Stimulated activated CD4-positive, alpha-beta T cell treated with anti-CD3 and anti-CD28 coated beads, Interleukin-1b, Interleukin-23, amount 100 ng/mL, for 4 hours (primary cell): ENCODE measurements at places on chromosomes 3 and 15.

GRCh38 chr3:32109256-32109655 is 2.8 kb downstream of the GPD1L start:
- DNase-seq: no peak

GRCh38 chr3:183392186-183393034 is 36.0 kb downstream of the MCF2L2 start:
- no peak for DNase-seq

GRCh38 chr3:12875857-12876836 is 34.8 kb upstream of the RPL32 start:
- DNase-seq: no peak

- no peak for DNase-seq
Observed at GRCh38 chr3:30026851-30027250, 579.5 kb upstream of the TGFBR2 start.

- no peak for DNase-seq
Observed at GRCh38 chr3:162073422-162073975, 576.9 kb downstream of the OTOL1 start.

GRCh38 chr3:52249683-52250082 is 4.1 kb downstream of the PPM1M start:
- DNase-seq: no peak

GRCh38 chr3:12138044-12138443 is 20.7 kb downstream of the TIMP4 start:
- DNase-seq: no peak

DNA sequence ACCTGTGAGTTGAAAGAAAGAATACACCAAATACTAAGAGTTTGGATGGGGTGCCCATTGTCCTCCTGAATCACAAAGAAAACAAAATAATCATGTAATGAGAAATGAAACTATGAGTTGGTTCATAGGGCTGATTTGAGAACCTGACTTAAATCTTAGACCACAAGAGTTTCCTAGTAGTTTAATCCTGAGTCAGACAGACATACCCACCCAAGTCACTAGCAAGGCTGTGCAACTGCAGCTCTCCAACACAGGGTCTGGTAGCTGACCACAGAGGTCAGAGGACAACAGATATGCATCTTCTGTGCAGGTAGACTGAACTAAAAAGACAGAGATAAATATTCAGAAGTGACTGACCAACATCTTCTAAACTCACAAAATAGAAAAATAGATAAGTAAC is 296.3 kb upstream of the TMCO5A start:
- no peak for DNase-seq

- no peak for DNase-seq
Observed at GRCh38 chr3:119518026-119518425, 19.7 kb downstream of the TIMMDC1 start.

GRCh38 chr3:152376351-152377183 is 107.8 kb downstream of the MBNL1 start:
- no peak for DNase-seq

GRCh38 chr3:179028408-179028807 is 43.2 kb downstream of the ZMAT3 start:
- DNase-seq: no peak

DNA sequence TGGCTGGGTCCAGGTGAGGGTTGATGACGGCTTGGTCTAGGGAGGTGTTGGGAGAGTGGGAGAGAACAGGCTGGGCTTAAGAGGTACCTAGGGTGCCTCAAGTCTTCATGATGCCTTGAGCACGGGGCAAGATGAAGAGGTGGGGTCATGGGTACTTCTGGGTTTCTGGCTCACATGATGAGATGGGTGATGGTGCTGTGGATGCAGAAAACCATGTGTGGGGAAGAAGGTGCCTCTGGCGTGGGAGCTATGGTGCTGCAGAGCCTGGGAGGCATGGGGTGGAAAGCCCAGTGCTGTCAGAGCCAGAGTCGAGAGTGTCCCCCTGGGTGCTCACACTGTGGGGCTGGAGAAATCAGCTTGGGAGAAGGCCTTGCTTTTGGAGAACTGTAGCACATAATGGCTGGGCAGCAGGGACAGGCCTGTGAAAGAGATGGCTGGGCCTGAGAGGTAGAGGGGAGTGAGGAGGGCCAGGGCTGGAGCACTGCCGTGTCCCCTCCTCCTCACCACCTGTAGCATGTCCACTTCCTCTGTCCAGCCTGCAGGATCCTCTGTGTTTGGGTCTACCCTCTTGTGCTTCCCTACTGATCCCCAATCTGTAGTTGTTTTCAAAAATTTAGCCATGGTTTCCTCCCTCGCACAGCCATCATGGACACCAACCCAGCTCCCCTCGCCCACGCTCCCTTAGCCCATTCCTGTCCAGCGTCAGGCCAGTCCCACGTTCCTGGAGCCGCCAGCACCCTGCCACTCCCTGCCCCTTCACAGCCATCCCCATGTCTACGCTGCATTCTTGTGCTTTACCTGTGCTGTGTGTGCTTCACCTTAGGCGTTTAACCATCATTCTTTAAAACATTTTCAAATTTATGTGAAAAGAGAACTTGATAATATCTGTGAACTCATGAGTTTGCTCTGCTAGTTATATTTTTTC is 132.0 kb downstream of the EEFSEC start:
- no peak for DNase-seq

GRCh38 chr15:92634060-92634459 is 21.5 kb downstream of the FAM174B start:
- DNase-seq: no peak

GRCh38 chr3:14424711-14425580 is 22.5 kb downstream of the SLC6A6 start:
- no peak for DNase-seq

DNA sequence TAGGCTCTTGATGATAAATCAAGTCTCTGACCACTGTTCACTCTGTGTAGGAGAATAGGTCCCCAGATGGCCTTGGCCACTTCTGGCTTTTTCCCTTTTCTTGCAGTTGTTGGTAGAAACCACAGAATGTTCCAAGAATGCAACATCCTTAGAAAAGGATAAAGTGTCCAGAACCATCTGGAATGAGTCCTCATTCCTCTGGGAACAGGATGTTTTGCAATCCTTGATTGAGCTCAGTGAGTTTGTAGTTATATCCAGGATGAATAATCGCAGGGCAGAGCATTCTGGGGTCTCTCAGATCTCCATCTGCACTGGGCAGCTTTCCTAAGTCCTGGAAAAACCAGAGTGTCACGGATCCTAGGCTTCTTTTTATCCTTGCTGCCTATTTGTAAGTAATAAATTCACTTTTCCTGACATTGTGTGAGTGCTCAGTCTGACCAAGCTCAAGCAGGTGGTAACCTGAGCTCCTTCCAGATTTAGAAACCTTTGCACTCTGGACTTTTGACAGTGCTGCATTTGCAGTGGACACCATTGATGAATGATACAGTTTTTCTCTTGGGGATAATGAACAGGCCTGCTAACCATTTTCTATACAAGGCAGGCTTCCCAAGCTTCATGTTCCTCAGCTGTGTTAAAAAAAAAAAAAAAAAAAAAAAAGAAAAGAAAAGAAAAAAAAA is 1028.6 kb downstream of the OTOL1 start:
- DNase-seq: no peak

- no peak for DNase-seq
Observed at GRCh38 chr3:53589201-53589600, 94.8 kb downstream of the CACNA1D start.

- DNase-seq: no peak
Observed at GRCh38 chr3:123394391-123395020, 54.4 kb downstream of the ADCY5 start.

- no peak for DNase-seq
Observed at GRCh38 chr3:35733864-35734263, 94.5 kb downstream of the ARPP21 start.

- DNase-seq: no peak
Observed at GRCh38 chr3:135964160-135964955, 1.2 kb upstream of the PPP2R3A start.

DNA sequence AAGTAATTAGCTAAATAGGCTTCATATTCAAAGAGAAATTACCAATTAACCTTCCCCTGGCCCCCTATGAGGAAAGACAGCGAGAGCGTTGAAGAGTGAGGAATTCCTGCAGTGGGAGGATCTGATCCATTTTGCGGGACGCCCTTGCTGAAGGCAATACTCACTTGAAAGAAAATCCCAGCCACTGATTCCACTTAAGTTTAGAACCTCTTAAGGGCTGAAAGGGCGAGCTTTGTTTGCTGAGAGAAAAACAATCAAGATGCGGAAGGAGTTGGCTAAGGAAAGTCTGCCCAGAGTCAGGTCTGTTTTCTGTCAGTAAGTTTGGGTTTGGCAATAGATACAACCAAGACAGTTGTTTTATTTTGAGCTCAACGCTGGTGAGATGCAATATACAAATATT is 102.8 kb upstream of the GBE1 start:
- DNase-seq: no peak

- no peak for DNase-seq
Observed at GRCh38 chr15:99961011-99961441, 227.8 kb upstream of the LYSMD4 start.

DNA sequence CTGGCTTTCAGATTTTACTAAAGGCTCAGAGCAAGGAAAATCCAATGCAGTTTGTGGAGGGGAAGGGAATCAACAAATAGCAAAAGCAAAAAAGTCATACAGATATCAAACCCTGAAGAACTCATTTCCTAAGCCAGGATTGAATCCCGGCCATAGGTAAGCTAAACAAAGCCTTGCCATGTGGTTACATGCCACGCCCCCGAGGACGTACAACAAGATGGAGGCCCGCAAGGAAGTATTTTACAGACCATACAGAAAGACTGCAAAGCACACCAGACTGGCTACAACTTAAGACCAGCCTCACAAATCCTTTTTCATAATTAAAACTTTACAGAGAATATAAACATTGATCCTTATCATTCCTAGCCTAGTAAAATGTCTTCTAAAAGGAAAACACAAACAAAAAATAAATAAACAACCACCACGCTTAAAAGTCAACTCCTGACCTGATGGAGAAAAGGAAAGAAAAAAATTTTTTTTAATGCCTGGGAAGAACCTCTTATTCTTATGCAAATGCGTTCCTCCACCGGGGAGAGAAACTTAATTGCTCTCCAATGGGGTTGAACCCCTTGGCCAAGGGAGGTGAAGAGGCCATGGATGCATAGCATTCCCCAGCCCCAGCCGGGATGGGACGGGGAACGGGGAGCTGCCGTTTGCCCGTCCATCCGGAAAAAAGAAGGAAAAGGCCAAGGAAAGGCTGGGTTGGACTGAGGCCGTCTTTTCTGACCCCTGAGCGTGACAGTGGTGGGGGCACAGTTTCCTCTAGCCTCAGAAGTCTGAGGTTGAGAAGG is 39.3 kb downstream of the IL1RAP start:
- DNase-seq: no peak

- DNase-seq: no peak
Observed at GRCh38 chr3:30604093-30604492, 2.3 kb upstream of the TGFBR2 start.

- no peak for DNase-seq
Observed at GRCh38 chr15:69200832-69201745, 40.7 kb downstream of the GLCE start.

GRCh38 chr15:42549741-42550392 is 1.2 kb downstream of the HAUS2 start:
- DNase-seq: no peak

DNA sequence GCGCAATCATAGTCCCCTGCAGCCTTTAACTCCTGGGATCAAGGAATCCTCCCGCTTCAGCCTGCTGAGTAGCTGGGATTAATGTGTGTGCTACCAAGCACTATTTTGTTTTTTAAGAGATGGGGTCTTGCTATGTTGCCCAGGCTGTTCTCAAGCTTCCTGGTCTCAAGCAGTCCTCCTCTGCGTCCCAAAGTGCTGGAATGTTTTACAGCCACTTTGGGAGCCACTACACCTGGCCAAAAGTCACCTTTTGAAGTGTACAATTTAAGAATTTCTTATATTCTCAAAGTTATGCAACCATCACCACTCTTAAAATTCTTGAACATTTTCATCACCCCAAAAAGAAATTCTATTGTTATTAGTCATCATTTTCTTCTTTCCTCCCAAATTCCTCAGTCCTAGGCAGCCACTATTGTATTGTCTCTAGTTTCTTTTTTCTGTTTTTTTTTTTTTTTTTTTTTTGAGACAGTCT is 17.8 kb downstream of the CDV3 start:
- no peak for DNase-seq

GRCh38 chr3:121979246-121979645 is 42.8 kb downstream of the ILDR1 start:
- no peak for DNase-seq

DNA sequence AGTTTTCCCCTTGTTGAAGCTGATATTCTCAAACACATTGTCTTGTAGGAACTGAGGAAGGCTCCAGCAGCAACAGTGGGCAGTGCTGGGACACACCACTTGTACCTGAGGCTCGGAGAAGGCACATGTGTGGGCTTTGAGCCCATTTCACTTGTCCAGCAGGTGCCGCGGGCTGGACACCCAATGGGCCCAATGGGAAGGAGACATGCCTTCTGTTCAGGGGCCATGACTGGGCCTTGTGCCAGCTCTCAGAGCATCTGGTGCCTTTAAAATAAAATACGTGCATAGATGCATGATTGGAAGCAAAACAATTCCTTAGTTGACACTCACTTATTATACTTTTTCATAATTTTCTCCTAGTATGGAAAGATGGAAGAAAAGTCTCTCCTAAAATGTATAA is 334.2 kb downstream of the KLF13 start:
- DNase-seq: no peak

GRCh38 chr3:72947715-72948490 is 48.7 kb upstream of the PPP4R2 start:
- DNase-seq: no peak

DNA sequence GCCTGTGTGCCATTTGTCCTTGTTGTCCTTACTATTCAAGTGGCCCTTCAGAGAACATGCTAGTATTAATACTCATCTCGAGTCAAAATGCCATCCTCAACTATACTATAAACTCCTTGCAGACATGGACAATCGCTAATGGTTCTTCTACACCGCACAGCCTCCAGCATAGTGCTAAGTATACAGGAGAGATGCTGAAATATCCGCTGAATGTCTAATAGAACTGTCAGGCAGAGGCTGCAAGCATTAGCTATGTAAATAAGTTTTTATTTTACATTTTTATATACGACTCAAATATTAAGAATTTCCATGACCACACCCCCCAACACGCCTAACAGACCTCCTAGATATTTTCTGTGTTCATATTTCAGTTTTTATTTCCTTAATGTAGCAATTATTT is 39.4 kb downstream of the AAGAB start:
- DNase-seq: no peak

- no peak for DNase-seq
Observed at GRCh38 chr15:44033894-44034293, 161.2 kb downstream of the FRMD5 start.

- no peak for DNase-seq
Observed at GRCh38 chr3:179108086-179108485, 36.5 kb upstream of the ZMAT3 start.
